ENCODE measurements at places on chromosomes 1 and 21.

GRCh38 chr1:43668956-43669355 is 19.0 kb downstream of the KDM4A start:
- no peak for DNase-seq

DNA sequence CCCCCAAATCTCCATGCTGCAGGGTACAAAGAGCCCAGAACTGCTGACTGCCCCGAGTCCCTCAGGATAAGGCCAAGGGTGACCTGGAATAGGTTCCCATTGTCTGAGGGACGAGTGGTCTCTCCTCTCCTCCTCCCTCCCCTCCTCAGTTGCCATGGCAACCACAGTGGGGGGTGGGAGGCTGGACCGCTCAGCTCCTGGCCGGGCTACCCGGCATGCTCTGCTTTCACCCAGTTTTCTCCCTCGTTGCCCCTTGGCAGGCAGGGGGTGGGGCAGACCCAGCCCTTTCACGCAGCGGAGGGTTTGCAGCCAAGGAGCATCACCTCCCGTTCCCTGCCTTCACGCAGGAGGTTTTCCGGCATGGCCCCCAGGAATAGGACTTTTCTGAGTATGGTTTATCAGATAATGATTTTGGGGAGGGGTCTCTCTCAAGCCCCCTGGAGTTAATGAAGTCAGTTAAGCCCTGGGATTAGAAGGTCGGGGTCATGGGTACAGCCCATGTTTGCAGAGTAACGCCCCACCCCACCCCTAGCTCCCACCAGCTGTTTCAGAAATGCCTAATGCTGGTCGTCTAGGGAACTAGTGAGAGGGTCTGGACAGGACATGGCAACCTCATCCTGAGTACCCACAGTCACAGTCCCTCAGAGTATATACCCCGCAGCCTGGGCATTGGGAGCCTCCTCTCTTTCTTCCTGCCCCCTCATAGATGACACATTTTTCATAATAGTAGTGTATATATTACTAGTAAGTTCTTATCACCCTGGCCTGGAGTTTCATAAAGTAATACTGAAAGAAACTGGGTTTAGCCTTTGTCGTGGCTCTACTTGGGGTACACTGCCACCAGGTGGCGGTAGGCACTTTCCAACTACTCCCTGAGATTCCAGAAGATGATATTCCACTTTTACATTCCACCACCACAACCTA is 20.7 kb downstream of the C1QB start:
- peak; percentile 28 for DNase-seq

DNA sequence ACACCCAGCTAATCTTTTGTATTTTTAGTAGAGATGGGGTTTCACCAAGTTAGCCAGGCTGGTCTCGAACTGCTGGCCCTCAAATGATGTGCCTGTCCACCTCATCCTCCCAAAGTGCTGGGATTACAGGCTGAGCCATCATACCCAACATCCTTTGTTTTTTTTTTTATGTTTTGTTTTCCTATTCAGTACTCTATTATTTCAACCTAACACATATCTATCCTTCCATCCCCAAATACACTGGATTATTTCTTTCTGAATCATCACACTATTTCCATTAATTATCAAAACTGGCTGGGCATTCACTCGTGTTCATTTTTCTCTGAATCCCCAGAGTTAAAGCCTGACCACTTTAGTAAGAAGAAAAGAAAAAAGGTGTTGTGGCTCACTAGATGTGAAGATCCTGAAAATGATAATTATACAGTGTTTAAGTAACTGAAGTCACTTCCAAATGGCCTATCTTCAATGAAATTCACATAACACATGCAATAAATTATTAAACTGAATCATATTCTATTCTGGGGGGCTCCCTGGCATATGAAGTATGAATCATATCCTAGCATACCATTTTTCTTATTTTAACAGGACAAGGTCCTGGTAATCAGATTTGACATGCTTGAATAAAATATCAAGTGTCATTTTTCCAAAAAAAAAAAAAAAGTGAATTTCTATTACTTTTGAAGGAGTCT is 1754.2 kb downstream of the BRINP3 start:
- no peak for DNase-seq

- no peak for DNase-seq
These were observed 13.1 kb downstream of the TIMM17A start for GRCh38 chr1:201968202-201968925.

DNA sequence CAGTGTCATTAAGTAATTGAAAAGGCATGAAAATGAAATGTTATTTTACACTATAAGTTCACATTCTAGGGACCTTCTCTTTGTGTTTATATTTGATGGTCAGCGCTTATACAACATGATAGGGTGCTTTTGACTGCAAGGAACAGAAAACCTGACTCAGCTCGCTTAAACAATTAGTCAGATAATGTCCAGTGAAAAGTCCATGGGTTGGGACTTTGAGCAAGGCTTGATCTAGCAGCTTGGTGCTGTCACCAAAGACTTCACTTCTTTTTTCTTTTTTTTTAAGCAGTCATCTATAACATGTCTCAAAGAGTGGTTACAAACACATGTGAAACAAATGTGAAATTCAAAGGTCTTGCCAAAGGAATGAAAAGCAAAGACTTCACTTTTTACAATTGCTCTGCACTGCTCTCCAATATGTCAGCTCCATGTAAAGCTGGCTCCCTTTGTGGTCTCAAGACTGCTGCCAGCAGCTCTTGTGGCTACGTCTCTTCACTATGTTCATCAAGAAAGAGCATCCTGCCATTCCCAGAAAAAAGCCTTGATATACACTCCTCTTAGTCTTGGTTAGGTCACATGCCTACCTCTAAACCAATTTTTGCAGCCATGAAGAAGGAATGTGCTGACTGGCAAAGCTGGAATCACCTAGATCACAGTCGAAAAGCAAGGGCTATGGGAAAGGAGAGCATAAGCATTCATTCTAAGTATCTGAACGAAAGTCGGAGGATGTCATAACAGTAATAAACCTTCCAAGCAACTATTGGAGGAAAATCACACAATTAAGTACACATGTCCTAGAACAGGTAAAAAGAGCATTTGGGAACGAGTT is 15.2 kb downstream of the F3 start:
- no peak for DNase-seq

DNA sequence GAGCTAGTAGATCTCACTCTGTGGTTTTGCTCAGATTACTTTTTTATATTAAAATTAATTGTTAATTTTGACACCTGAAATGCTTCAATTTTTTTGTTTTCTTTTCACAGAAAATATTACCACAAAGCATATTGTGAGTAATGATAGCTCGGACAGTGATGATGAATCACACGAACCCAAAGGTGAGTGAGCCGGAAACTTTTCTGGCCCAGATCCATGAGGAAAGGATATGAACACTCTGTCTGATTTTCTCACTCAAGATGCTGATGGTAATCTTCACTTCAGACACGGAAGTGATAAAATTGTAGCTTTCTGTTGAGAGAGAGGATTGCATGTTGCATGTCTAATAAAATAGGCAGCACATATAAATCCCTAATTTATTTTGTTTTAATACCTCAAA is 121.8 kb downstream of the PLA2G4A start:
- no peak for DNase-seq

DNA sequence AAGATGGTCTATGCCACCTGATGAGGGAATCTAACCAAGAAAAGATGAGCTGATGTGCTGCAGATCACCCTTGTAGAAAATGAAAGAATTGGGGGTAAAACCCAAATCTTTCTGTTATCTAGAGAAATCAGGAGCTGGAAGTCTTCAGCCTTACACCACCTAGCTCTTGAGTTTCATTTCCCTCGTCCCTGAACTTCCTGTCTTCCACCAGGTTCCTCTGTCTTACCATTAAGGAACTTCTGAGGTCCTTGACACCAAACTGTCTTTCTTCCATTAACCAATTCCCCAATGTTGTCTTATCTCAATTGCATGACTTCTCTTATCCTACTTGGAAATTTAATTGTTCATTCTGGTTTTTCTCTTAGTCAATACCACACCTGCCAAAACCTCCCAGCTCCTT is 31.5 kb downstream of the LPAR3 start:
- DNase-seq = no peak

DNA sequence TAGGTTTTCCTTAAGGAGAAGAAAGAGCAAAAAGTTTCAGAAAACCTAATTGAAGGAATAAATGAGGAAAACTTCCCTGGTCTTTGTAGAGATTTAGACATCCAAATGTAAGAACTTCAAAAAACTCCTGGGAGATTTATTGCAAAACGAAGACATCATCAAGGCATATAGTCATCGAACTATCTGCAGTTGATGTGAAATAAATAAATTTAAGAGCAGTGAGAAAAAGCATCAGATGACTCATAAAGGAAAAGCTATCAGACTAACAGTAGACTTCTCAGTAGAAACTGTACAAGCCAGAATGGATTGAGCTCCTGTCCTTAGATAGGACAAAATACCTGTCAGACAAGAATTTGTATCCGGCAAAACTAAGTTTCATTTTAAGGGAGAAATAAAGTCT is 569.4 kb upstream of the ADAMTS5 start:
- DNase-seq = no peak

DNA sequence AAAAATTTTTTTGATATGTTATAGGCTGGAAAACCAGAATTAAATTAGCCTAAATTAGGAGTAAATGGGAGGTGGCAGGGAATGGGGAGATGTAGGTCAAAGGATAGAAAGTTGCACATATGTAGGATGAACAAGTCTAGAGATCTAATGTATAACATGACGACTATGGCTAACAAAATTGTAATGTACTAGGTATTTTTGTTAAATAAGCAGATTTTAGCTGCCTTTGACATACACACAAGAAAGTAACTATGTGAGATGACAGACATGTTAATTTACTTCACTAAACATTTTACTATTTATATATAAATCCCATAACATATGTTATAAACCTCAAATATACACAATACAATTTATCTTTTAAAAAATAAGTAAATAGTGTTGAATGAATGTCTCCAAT is 30.2 kb upstream of the GLIS1 start:
- DNase-seq = no peak

DNA sequence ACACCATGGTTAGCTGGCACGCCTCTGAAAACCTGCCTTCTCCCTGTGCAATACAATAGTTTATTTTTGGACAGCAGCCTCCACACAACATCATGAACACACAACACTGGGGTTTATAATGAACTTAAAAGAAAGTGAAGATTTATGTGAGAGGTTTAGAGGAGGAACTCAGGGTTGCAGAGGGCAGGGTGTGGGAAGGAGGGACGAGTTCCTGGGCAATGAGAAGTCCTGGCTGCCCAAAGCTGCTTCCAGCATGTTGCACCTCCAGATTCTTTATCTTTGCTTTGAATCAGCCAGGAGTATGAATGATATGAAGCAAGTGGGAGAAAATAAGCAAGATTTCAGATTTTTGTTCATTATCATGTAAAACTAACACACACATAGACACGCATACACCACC is 11.3 kb upstream of the LRRC8D start:
- peak; percentile 46 for DNase-seq

DNA sequence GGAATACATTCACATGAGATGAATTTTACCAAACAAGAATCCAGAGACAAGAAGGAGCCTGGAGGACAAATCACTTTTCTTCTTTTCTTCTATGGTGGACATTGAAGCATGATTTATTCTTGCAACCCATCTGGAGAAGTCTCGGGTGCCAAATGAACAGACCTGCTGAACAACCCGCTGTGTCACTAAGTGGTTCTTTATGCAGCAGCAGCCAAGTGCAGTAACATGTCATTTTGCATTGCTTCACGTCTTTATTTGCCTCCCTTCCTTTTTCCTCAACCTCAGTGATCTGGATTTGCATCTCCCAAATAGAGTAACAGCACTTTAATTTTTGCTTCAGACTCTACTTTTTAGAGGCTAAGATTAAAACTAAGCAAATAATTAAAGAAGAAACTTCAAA is 50.0 kb upstream of the TENT5C start:
- no peak for DNase-seq

DNA sequence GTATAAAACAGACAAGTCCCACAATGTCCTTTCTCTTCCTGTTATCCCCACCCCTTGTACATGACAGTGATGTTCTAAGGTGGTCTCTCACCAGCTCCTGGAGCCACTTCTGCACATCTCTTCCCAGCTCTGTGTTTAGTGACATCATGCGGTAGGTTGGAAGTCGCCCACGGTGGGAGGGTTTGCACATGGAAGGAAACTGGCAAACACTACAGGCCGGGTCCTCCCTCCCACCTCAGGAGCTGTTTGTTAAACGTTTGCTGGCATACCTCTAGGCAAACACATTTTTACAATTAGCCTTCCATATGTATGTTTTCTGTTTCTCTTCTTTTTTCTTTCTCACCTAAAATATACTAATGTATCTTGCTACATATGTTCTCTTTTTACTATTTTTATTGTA is 107.4 kb downstream of the PCBP3 start:
- no peak for DNase-seq

GRCh38 chr1:232367293-232367692 is 262.6 kb downstream of the SIPA1L2 start:
- no peak for DNase-seq

DNA sequence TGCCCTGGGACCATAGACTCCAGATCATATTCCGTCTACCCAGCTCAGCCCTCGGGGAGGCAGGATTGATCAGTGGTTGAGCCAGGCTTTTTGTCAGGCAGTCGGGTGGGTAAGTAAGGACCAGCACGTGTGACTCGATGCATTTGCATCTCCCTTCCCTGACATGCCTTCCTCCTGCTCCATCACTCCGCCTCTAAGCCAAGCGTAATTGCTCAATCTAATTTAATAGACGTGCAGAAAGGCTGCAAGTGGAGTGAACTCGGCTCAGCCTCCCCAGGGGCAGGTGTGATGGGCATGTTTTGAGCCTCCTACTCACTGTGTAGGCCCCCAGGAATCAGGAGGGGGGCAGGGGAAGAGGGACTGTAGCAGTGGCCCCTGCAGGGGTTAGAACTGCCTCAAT is 34.6 kb upstream of the GRIK3 start:
- DNase-seq = no peak

DNA sequence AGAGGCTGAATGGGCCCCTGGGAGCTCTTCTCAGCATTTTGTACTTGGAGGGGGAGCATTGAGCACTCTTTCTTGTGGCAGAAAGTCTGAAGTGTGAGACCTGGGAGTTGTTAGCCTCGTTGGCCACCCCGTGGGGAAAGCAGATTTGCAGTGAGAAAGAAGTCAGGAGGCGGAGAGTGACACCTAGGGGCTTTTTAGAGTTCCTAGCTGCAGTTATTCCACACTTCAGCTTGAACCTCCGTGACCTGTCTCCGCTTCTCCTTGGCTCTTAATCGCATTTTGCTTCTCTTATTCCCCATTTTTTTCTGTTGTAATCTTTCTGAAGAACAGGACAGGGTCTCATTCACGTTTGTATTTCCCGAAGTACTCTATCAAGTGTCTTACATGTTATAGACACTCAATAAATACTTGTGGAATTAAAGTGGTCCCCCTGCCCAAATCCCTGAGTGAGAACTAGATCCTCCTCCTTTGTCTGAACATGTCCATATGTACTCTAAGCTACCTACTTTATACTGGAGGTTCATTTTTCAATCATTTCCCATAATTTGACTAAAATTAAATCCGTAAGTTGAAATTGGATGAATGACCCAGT is 14.5 kb upstream of the C1orf141 start:
- DNase-seq = peak; percentile 61

All from AG09309 (cell line).